NCI-H1417 treated with DMSO at 0.1 percent for 48 hours (cell line): ENCODE measurements at places on chromosomes 4 and X.

GRCh38 chr4:43041632-43042031 lies 149.1 kb downstream of the GRXCR1 start:
- DNase-seq: no peak

DNA sequence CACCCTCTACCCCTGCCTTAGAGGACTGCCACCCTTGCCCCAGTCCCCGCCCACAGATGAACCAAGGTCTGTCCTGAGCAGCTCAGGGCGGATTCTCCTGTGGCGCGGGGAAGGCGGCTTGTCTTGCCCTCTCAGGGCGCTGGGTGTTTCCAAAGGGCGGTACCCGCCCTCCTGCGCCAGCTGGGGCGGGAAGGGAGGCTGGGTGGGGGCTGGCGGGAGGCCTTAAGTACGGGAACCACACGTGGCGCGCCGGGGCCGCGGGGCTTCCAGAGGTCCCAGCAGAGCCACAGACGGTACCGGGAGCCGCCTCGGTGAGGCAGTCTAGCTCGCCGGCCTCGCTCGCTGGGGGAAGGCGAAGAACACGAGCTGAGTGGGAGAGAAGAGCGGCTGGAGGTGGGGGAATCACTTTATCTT lies 361.1 kb downstream of the MID1IP1 start:
- no peak for DNase-seq

GRCh38 chr4:158991534-158992155 lies 111.2 kb upstream of the RAPGEF2 start:
- DNase-seq: no peak

- DNase-seq: no peak
These were observed 857 bp downstream of the SCML1 start for GRCh38 chrX:17737986-17738713.

DNA sequence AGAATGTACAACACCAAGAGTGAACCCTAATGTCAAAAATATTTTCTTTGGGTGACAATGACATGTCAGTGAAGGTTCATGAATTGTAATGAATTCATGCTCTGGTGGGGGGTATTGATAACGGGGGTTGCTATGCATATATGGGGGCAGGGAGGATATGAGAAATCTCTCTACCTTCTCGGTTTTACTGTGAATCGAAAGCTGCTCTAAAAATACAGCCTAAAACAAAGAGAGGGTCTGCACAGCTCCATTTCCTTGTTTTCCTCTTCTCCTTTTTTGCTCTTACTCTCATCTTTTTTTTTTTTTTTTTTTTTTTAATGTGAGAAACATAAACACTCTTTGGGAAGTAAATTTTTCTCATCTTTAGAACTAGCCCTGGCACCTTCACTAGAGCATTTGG lies 85.8 kb downstream of the DCTD start:
- no peak for DNase-seq

- no peak for DNase-seq
These were observed 977 bp downstream of the MAGEE1 start for GRCh38 chrX:76428243-76429130.

GRCh38 chr4:29046781-29047180 lies 1673.4 kb upstream of the PCDH7 start:
- no peak for DNase-seq

GRCh38 chrX:121571333-121571732 lies 523.9 kb downstream of the GLUD2 start:
- DNase-seq: no peak

DNA sequence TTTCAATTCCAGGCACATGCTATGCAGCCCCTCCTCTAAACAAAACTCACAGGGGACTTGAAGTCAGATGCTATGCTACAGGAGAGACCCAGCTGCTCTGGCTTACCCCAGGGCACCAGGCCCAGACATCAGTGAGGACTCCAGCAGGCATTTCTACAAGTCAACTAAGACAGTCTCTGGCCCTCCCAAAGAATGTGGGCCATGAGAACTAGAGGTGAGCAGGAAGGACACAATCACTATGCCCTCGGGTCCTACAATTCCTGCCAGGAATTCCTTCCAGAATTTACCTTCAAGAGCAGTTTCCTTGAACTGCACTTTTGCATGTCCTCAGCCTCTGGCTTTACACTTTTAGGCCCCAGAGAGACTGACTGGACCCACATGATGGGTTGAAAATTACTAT lies 17.4 kb downstream of the TMEM192 start:
- DNase-seq: no peak

- no peak for DNase-seq
These were observed 367.6 kb downstream of the BCOR start for GRCh38 chrX:39729981-39730661.

DNA sequence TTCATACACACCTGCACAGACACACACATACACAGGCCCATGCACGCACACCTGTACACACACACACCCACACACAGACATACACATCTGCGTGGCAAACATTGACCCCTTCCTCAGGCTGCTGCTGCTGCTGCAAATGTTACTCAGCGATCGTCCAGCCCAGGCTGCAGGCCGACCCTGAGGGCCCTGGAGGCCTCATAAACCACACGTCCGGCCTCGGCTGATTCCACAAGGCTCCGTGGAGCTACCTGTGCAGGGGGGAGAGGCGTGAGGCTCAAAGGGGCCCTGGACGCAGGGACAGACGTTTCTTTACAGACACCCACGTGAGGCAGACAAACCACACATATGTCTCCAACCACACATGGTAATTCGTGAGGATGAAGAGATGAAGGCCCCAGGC lies 53.9 kb upstream of the PPP2R3B start:
- DNase-seq: no peak

- DNase-seq: no peak
These were observed 5.7 kb upstream of the GPR174 start for GRCh38 chrX:79138658-79139241.

GRCh38 chrX:38891641-38892413 lies 90.6 kb downstream of the MID1IP1 start:
- DNase-seq: no peak

DNA sequence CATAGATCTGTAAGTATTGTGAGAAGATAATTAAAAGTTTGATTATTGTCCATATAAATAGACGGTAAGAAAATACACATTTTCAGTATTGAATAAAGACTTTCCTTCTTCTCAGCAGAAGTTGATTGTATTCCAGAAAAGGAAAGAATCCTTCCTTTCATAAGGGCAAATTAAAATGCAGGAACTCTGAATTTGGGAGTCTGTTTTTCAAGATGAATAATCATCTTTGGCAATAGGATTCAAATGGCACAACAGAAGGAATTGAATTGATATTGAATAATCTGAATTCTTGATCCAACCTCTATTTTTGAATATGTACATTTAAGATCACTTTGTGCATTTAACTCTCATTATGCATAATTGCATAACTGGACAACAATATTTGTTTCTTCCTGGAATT lies 149.3 kb downstream of the DMD start:
- no peak for DNase-seq

- no peak for DNase-seq
These were observed 51.8 kb downstream of the TASL start for GRCh38 chrX:30525732-30526131.

DNA sequence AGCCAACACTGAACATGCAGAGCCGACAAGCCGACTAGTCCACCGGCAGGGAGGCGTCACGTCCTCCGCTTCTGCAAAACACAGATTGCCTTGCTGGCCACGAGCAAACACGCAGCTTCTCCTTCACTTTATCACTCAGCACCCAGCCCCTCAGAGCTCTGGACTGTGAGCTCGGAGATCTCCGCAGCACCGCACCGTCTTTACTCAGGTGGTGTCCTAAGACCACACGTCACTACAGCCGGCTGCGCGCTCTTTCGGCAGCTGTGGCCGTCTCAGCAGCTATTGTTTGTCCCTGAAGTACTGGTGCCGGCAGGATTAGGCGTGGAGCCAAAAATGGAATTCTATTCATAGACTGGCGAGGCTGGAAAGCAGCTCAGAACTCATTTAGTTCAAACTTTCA lies 72.0 kb downstream of the FAT1 start:
- DNase-seq: no peak

DNA sequence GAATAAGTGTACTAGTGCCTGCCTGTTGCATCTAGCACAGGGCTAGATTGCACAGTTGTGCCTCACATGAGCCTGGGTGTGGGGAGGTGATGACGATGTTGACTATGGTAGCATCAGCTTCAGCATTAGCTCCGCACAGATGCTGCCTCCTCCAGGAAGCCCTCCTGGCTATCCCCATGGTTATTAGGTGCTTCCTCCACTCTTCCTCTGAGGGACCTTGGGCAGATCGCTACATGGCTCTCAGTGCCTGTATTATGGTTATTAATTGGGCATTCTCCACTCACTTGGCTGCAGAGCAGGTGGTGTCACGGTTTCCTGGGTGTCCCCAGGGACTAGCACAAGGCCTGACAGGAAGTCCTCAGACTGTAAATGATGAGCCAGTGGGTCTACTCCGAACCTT lies 325.6 kb downstream of the ARHGAP10 start:
- no peak for DNase-seq

DNA sequence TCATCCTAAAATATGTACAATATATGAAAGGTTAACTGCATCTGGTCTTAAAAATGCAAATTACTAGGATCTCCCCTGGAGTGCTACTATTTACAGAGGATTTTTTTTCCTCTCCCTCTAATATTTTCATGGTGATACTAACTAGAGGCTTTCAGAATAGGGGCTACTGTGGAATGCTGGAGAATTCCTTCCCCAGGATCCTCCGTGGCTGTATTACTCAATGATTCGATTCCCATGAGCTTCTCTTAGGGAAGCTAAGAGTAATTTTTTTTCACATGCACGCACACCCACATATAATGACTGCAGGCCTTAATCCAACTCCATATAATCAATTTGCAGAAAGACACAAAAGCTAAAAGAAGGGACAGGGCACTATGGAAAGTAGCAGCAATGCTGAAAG lies 184.7 kb downstream of the ARHGAP6 start:
- no peak for DNase-seq

- DNase-seq: no peak
These were observed 313.5 kb upstream of the IRS4 start for GRCh38 chrX:109049903-109050302.

DNA sequence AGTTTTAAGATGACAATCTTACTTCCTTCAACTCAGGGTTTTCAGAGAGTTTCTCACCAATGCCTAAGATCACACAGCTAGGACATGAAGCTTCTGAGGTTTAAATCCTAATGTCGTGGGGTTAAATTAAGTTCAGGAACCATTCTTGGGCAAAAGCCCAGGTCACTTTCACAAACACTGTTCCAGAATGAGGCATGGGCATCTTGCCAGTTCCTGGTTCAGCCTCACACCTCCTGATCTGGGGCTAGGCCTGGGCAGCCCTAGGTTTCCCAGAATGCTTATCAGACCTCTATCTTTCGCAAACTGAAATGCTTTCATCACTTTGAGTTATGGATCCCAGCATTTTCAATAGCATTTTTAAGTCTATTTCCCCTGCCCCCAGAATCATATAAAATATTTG lies 224.8 kb upstream of the EDA2R start:
- DNase-seq: no peak

GRCh38 chr4:7429601-7430078 lies 5.1 kb downstream of the PSAPL1 start:
- no peak for DNase-seq

- no peak for DNase-seq
These were observed 237.5 kb downstream of the SHOX start for GRCh38 chrX:867966-868647.

DNA sequence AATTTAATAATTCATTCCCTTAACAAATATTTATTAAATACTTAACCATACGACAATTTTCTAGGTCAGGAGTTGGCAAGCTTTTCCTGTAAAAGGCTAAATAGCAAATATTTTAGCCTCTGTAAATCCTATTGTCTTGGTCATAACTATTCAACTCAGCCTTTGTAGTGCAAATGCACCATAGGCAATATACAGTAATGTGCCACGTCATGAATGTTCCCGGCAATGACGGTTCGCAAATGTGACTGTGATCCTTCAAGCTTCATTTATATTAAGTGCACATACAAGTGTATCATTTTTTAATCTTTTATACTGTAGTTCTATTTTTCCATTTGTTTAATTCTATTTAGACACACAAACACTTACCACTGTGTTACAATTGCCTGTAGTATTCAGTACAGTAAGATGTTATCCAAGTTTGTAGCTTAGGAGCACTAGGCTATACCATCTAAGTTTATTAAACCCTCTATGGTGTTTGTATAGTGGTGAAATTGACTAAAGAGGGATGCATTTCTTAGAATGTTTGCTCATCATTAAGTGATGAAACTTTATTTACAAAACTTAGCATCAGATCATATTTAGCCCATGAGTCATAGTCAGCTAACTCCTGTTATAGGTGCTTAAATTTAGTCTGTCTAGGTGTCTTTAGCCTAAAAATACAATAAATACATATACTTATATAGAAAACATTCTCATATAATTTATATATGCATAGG lies 553.6 kb downstream of the STPG2 start:
- DNase-seq: no peak

- DNase-seq: no peak
These were observed 5.1 kb upstream of the SPON2 start for GRCh38 chr4:1177274-1178141.

- no peak for DNase-seq
These were observed 906.8 kb upstream of the NDST4 start for GRCh38 chr4:116020141-116020722.

DNA sequence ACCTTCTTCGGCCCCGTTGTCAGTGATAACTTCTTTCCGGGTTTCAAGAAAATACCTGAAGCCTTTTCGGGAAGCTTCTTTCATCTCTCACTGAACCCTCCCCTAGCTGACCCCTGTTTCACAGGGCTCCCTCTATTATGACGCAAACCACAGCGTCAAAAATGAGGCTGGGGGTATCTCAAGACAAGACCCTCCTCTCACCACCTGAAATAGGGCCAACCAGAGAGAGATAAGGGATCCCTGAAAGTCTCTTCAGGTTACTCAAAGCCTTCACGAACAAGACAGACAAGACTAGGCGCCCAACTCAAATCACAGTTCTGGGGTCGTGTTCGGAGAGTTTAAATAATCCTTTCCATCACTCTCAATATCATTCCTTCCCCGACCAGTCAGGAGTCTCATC lies 1.2 kb downstream of the PHF8 start:
- no peak for DNase-seq

- no peak for DNase-seq
These were observed 36.1 kb downstream of the COQ2 start for GRCh38 chr4:83248486-83248885.

GRCh38 chr4:79949178-79949577 lies 123.9 kb downstream of the ANTXR2 start:
- DNase-seq: peak; percentile 2

GRCh38 chr4:65580551-65580950 lies 89.7 kb downstream of the EPHA5 start:
- no peak for DNase-seq

DNA sequence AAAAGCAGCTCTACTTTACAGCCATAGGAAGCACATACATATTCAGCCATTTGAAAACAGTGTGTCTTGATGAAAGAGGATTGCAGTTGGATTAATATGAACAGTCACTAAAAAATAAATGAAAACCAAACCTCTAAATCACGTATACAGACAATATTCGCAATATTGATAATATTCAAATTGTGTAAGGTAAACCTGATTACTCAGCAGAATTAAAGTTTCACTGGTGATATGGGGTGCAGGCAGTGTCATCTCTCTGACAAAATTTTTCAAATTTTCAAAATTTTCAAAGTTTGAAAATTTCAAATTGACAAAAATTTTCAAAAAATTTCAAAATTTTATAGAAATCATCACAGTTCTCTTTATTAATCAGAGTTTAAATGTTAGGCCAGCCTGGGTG lies 55.7 kb downstream of the FAT4 start:
- DNase-seq: no peak
